ENCODE measurements at places on chromosomes 6 and 20.

DNA sequence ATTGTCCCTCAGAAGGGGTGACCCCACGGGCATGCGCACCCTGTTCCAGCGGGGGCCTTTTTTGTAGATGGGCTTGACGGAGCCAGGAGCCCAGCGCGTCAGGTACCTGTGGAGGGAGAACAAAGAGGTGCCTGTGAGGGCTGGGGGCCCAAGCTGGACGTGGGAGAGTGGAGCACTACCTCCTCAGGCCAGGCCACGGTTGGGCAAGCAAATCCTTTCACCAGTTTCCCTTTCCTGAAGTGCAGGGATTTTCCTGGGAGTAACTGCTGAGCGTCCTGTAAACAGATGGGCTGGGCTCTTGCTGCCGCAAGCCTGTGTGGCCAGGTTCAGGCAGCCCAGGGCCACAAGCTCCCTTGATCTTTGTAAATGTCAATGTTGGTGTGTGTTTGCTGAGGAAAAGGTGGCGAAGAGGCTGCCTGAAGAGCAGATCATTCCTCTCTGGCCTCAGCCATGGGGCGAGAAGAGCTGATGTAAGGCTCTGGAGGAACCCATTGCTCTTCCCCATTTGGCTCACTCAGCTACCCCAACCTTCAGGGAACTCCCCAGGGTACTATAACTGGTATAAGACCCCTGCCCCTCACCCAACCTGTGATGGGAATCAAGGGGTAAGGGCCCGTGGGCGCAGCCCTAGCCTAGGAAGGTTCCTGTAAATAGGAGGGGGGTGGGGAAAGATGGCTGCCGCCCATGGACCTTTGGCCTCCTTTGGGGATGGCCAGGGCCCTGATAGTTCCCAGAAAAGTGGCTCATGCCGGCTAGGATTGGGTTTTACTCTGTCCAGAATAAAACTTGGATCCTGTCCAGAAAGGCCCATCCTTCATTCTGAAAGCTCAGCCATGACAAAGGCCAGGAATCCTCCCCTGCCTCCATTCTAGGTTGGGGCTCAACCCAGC lies 15.5 kb downstream of the MRPS18A start:
- ATAC-seq, result no peak

GRCh38 chr6:2624177-2624576 lies 126.5 kb downstream of the MYLK4 start:
- ATAC-seq, result no peak

GRCh38 chr6:25998379-25998778 lies 35.8 kb downstream of the TRIM38 start:
- ATAC-seq, result no peak

- ATAC-seq, result no peak
Observed at GRCh38 chr6:148497257-148497656, 154.6 kb downstream of the SASH1 start.

GRCh38 chr20:10093087-10093591 lies 58.4 kb downstream of the ANKEF1 start:
- no peak for ATAC-seq

DNA sequence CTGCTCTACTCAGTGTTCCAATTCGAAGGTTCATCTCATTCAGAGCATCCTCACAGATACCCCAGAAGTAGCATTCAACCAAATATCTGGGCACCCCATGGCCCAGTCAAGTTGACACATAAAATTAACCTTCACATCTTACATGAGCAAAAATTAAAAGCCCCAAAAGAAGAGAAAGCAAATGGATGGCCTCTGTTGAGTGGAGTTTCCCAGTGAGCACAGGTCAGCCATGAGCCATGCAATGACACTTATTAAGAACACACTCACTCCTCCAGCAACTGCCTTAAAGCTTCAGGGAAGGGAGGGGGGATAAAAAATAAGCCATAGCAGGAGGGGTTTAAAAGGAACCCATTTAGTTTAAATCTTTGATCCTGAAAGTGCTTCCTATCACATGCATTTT lies 14.6 kb upstream of the THBS2 start:
- no peak for ATAC-seq

GRCh38 chr6:111478064-111478476 lies 4.9 kb downstream of the REV3L start:
- ATAC-seq, result no peak

- ATAC-seq, result peak; percentile 81
Observed at GRCh38 chr6:5763871-5764270, 242.9 kb downstream of the NRN1 start.

DNA sequence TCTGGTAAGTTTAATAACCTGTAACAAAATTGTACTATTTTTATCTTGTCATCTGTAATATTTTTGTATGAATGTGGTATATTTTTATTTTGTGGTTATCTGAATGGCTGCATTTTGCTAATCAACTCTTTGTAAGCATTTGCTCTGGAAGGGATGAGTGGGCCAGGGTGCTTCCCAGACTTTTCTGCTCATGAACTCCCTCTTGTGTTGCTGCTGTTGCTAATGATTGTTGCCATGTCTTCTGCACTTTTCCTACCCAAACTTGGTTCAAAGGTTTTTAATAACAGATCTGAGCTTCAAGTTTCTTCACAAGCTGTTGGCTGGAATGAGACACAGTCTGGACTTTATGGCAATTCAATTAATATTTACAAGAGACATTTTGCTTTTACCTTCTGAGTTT lies 1005.7 kb downstream of the HACE1 start:
- no peak for ATAC-seq

DNA sequence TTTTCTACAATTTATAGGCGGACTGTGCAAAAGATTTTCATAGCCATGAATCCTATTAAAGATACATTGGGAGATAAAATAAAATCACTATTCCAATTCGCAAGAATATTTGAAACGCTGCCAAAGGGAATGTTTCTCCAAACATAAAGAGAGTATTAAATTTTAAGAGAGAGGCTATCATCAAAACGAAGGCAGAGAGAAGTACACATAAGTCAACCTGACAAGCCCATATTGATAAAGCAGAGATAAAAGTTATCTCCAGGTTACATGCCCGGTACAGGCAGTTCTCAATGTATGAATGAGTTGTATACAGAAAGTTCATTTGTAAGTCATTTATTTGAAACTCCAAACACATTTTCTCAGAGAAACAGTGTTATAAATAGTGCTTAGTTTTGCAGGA lies 193.1 kb downstream of the ATXN1 start:
- ATAC-seq, result no peak

DNA sequence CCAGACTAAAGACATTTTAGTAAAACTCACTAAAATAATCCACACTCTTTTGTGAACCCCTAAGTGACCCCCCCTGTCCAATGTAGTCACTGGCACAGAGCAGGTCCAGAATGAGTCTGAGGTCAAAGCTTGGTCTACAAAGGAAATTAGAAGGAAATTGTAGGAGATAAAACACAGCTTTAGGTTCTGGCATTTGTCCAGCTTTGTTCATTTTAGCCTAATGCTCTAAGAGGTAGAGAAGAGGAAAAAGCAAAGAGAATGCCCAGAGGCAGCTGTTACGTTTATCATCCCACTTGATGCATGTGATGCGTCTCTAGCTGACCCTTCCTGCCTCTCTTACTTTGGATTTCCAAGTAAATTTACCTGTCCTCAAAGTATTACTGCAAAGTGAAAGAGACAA lies 62.5 kb downstream of the CNKSR3 start:
- no peak for ATAC-seq

DNA sequence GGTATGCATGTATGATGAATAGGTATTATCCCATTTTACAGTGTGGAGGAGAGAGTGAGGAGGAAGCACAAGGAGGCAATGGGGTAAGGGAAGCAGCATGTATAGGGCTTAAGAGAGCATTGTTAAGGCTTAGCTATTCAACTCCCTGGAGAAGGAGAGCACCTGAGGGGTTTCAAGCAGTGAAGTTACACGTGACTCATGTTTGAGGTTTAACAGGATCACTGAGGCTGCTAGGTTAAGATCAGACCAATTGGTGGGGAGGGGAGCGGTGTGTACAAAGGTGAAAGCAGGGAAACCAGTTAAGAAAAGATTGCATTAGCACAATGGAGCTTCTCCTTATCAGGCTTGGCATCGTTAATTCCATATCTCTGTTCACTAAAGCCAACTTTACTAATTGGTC lies 64.4 kb upstream of the NHSL1 start:
- ATAC-seq, result no peak

DNA sequence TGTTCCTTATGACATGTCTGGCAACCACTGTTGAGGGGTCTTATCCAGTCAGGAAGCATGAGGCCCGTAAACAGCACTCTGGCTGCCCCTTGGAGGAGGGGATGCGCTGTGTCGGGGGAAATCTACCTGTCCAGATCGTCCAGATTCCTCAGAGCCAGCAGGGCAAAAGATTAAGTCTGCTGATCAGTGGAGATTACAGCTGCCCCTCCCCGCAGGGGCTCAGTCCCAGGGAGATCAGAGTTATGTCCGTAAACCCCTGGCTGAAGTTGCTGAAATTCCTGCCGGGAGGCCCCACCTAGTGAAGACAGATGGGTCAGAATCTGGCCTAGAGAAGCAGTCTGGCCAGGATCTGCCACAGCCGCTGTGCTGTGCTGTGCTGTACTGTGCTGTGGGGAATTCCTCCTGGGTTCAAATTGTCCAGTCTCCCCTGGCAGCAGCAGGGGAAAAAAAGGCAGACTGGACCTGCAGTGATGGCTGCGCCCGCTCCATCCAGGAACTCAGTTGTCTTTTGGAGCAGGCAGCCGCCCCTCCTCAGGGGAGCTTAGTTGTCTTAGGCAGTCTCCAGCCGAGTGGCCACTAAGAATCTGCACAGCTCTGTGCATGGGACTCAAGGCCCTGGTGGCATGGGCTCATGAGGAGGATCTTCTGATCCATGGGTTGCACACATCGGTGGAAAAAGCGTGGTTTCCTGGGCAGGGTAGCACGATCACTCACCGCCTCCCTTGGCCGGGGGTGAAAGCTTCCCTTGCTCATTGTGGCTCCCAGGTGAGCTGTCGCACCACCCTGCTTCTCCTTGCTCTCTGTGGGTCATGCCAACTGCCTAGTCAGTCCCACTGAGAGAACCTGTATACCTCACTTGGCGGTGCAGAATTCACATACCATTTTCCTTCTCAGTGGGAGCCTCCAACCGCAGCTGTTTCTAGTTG lies 1368.8 kb upstream of the ADGRB3 start:
- ATAC-seq, result peak; percentile 16

DNA sequence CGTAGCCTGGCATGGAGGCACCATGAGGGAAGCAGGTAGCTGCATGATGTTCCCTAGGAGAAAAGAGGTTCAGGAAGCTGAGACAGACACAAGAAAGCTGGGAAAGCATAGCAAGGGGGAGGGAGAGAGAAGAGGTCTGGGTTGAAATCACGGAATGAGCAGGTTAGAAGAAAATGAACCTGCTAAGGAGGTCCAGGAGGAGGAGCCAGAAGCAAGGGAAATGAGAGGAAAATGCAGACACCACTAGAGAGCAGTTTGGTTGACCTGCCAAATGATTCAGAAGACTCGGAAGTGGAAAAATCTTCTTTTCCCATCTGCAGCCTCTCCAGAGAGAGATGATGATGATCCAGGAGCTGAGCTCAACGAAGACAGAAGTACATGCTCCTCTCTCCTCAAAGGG lies 70.9 kb downstream of the VIP start:
- ATAC-seq, result no peak

GRCh38 chr6:168126566-168127383 lies 47.8 kb upstream of the FRMD1 start:
- no peak for ATAC-seq

DNA sequence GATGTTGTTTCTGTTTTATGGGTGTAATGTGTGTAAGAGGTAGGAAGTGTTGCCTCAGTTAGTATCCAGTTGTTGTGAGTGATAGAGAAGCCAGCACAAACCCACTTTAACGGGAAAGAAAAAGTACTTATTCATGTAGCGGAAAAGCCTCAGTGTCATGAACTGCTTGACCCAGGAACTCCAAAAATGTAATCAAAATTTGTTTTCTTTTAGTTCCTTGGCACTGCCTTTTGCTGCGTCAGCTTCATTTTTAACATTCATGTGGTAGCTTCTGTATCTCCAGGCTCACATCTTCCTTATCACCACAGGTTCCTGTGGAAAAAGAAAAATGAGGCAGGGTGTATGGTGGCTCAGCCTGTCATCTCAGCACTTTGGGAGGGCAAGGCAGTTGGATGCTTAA lies 46.4 kb upstream of the CCDC28A start:
- ATAC-seq, result no peak

GRCh38 chr6:159481897-159482296 lies 211.1 kb downstream of the SOD2 start:
- no peak for ATAC-seq

DNA sequence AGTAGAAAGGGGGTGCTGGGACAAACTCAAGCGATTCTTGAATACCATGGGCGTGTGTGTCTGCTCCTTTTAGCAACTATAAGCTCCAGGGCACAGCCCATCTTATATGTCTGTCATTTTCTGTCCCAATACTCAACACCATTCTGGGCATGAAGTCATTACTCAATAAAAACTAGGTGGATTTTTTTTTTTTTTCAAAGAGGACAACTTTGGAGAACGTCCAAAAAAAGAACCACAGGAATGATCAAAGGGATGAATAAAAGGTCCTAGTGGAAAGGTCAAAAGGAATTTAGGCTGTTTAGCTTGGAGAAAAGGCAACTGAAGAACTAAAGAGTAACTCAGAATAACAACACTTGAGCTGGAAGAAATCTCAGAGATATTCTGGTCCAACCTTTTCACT lies 24.4 kb downstream of the UQCC1 start:
- no peak for ATAC-seq

DNA sequence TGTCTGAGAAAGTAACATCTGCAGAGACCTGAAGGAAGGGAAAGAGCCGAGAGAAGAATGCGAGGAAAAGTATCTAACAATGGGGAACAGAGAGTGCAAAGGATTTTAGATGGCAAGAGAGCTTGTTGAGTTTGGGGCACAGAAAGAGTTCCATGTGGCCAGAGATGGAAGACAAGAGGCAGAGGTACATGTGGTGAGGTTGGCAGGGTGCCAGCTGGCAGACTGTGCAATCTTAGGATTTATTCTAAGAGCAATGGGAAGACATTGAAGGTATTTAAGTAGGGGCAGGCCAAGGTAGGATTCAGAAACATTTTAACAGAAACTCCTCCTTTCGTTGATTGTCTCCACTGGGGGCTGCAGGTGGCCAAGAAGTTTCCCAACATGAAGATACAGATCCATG lies 20.4 kb upstream of the LBP start:
- no peak for ATAC-seq

DNA sequence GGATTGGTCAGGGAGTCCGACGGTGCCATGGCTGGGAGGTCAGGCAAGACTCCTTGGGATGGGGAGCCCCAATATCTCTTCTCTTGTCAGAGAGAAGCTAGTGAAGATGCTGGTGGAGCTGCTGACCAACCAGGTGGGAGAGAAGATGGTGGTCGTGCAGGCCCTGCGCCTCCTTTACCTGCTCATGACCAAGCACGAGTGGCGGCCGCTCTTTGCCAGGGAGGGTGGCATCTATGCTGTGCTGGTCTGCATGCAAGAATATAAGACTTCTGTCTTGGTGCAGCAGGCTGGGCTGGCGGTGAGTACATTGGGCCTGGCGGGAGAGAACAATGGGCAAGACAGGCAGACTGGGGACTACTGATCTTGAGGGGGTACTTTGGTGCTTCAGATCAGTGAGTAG lies 10.9 kb downstream of the CUL9 start:
- no peak for ATAC-seq
